ENCODE measurements at places on chromosomes 2 and 18. TPM values are rescaled to one million over a fixed set of nuclear protein-coding genes. Genes with fewer than 3 reads are reported as not detected.

- no peak for DNase-seq
Observed at GRCh38 chr2:190576573-190576972, 42.1 kb upstream of the NEMP2 start.

DNA sequence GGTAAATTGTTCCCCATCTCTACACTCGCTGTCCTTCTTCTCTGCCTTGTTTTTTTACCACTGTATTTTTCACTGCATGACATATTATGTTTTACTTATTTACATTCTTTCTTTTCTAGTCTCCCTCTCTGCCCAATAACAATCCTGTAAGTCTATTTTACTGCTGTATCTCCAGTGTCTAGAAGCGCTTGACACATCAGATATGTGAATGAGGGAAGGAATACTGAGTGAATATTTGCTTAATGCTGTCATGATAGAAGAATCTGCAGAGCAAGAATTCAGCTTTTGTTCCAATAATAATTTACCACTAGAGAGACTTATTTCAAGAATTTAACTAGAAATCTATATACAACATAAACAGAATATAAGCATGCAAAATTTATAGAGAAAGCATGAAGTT is 99.5 kb downstream of the GALNT13 start:
- no peak for DNase-seq

- no peak for DNase-seq
Observed at GRCh38 chr2:104233591-104233990, 620.3 kb upstream of the POU3F3 start.

DNA sequence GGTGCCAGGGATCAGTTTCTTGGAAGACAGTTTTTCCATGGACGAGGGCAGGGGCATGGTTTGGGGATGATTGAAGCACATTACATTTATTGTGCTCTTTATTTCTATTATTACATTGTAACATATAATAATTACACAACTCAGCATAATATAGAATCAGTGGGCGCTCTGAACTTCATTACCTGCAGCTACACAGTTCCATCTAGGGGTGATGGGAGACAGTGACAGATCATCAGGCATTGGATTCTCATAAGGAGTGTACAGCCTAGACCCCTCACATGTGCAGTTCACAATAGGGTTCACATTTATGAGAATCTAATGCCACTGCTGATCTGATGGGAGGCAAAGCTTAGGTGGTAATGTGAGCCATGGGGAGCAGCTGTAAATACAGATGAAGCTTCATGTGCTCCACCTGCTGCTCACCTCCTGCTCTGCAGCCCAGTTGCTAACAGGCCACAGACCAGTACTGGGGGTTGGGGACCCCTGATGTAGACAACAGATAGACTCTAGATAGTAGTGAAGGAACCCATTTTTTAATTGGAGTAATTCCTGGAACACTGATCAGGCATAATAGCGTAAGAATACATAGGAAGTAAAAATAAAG is 41.5 kb upstream of the MC4R start:
- DNase-seq = no peak

The SAG gene
- 0.08 TPM for polyA plus RNA-seq

The LBH gene
- 33.3 TPM for polyA plus RNA-seq

The NCOA1 gene
- 73.9 TPM for polyA plus RNA-seq

The PAX3 gene
- 0.88 TPM for polyA plus RNA-seq

The LCLAT1 gene
- 6.6 TPM for polyA plus RNA-seq

The MTLN gene
- 45.4 TPM for polyA plus RNA-seq
